Left ventricle myocardium inferior (tissue), 1 donor: ENCODE measurements at places on chromosomes 3 and 15. TPM values are rescaled to one million over a fixed set of nuclear protein-coding genes. Genes with fewer than 3 reads are reported as not detected.

DNA sequence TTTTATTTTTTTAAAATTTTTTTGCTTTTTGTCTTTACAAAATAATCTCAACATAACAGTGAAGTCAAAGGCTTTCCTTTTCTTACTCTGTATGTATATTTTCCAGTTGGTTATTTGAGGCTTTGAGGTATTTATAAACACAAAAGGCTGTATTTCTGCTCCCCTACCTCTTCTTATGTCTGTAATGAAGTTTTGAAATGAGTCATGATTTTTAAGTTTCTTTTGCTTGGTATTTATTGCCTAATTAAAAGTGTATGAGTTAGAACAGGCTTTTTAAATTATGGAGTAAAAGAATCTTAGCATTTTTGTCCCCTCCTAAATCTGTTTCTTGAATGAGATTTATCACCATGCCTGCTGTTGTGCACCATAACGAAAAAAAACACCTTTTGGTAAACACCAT lies 66.0 kb downstream of the DCUN1D1 start:
- no peak for DNase-seq

GRCh38 chr3:189685860-189686259 lies 54.7 kb downstream of the TP63 start:
- DNase-seq: no peak

- peak; percentile 35 for DNase-seq
Observed at GRCh38 chr3:48429960-48430707, at the start of gene PLXNB1. PLXNB1 (minus strand) TSS chr3:48430086; CDS start chr3:48424611, 5,475 bp downstream.

- no peak for DNase-seq
Observed at GRCh38 chr15:39381517-39381916, 199.4 kb upstream of the THBS1 start.

DNA sequence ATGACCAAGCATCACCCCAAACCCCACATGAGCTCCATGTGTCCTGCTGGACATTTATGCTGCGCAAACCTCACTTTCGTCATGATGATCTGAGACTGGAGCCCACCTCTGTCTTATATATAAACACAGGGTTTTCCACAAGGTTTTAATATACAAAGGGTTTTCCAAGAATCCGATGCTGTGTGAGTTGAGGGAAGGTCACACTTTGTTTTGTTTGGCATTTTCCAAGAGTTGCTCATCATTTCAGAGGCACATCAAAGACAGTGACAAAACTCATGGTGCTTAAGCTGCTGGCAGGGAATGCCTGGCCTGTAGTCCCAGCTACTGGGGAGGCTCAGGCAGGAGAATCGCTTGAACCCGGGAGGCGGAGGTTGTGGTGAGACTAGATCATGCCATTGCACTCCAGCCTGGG lies 20.0 kb downstream of the EFCC1 start:
- no peak for DNase-seq

GRCh38 chr3:39221141-39221530 lies 28.7 kb upstream of the XIRP1 start:
- DNase-seq: no peak

DNA sequence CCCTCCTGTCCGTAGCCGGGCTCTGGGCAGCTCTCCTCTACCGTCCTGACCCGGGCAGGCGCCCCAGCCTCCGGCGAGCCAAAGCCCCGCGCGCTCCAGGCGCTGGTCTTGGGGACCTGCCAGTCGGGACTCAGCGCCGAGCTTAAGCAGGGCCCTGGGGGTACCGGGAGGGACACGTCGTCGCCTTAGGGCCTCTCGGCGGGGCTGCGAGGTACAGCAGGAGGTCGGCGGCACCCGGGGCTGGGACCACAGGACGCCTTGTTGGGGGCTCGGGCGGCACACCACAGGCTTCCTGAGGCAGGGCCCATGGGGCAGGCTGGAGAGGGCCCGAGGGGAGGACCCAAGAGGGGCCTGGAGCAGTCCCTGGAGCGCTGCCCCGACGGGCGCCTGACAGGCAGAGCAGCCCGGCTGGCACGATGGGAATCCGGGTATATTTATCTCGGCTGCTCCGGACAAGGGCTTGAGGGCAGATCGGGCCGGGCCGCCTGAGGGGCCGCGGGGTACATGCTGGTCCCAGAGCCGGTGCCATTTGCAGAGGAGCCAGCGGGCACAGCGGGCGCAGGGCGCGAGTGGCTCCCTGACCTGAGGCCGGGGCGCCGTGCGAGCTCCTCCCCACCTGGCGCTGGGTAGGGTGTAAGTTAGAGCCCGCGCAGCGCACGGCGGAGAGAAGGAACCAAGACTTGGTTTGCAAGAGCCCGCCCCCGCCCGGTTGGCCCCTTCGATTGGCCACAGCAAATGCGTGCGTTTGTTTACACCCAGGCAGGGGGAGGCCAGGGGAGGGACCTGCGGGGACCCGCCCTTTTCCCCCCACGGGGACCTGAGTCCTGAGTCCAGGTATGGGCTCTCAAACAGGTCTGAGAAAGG lies 574 bp downstream of the SLC38A3 start:
- peak; percentile 57 for DNase-seq

DNA sequence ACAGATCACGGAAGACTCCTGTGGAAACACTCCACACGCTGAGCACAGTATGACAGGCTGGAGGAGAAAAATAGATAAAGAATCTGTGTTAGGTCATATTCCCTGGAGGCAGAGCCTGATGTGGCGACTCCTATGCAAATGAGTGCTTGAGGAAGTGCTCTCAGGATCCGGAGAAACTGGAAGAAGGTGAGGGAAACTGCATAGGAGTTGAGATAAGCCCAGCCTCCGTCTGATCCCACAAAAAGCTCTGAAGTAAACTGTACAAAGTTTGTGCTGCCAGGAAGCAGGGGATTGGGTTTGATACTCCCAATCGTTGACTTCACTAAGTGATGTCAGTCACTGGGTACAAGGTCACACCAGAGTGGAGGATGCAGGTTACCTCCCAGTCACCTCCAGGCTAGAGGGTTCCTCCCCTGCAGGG lies 33.4 kb downstream of the OSBPL10 start:
- DNase-seq: no peak

DNA sequence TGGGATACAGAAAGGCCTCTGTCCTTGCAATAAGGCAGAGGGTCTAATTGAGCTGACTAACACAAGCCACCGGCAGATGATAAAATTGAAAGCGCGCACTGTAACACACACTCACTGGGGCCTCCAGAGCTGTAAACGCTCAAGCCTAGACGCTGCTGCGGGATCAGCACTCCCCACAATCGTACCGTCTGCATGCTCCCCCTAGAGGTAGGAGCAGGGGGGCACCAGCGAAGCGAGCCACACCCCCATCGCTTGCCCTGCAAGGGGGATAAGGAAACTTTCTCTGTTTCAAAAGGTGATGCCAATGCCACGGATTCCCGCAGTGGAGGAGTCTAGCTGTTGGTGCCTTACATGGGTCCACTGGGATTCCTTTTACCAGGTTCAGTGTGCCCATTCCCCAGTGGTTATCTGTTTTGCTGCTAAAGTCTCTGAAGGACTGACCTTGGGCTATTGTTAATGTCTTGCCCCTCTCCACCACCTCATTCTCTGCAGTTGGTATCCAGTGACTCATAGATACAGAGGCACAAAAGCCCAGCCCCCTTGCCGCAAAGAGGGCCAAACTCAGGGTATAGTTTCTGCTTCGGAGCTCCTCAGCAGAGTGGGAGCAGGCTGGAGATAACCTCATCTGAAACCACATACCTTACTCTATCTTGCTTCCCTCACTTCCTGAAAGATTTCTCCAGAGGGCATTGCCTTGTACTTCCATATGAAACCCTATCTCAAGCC lies 139.3 kb upstream of the KBTBD8 start:
- DNase-seq: no peak

DNA sequence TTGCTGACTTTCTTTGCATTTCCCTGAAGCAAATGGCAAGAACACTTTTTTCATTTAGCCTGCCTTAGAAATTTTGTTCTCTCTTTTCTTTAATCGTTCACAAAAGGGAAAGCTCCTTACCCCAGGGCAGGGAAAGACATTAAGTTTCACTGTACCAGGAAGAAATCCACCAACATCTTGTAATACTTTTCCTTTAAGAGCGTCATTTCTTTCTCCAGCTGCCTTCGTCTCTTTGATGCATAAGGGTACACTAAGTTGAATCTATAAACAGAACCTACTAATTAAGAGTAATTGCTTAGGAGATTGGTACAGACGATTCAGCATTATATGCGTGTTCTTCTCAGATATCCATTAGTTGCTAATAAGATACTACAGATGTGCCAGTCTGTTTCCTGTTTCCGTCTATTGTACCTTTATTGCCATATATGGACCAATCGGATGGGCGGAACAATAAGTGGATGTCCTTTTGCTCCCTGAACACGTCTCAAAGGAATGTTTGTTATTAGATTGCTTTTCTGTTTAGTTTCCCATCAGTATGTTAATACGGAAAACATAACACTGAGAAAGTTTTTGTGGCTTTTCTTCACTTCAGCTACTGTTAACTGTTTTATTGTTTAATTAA lies 276.7 kb upstream of the RARB start:
- DNase-seq: no peak

- DNase-seq: peak; percentile 19
Observed at GRCh38 chr15:80031841-80032240, 27.6 kb upstream of the ZFAND6 start.

DNA sequence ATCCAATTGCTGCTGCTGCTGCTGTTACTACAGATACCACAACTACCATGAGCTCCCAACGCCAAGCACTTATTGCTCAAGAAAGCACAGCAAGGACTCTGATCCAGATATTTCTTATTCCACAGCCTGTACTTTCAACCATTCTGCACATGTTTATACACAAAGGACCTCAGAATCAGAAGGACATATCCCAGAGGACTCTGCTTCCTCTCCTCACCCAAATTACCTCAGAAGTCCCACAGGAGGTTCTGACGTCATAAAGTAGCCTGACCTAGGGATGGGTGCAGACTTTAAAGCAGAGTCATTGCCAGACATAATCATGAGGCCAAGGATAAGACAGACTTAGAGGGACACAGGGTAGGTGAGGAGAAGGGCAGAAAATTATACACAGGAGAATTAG lies 115.9 kb downstream of the ABI3BP start:
- DNase-seq: no peak

Gene CPLX3
- 1.2 TPM for total RNA-seq

Gene HCN4
- total RNA-seq: 21.9 TPM

Gene LMAN1L
- 8.1 TPM for total RNA-seq

Gene CLDN11
- total RNA-seq: 4.3 TPM

Gene COL6A6
- 2.1 TPM for total RNA-seq

Gene MAP1A
- 56.0 TPM for total RNA-seq

Gene DISP2
- total RNA-seq: 3.0 TPM

Gene TM4SF18
- 11.2 TPM for total RNA-seq

Gene RPL14
- 901 TPM for total RNA-seq

Gene HTR3E
- not detected for total RNA-seq
